ENCODE measurements at places on chromosomes 2 and 18.

DNA sequence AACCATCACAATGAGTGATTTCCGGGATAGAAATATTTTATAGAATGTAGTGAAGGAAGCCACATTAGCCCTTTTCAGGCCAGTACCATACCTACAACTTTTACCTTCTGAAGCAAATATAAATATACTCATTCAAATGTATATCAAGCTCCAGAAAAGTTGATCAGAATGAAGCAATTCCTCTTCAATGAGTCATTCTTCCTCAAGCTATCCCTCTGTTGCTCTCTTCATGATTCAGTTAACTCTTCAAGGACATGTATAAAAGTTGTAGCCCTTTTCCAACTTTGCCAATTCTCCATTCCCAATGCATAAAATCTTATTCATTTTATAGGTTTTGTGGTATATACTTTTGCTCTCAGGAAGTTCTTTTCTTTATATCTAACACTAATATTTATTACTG lies 242.1 kb upstream of the RGPD4 start:
- DNase-seq, result no peak

DNA sequence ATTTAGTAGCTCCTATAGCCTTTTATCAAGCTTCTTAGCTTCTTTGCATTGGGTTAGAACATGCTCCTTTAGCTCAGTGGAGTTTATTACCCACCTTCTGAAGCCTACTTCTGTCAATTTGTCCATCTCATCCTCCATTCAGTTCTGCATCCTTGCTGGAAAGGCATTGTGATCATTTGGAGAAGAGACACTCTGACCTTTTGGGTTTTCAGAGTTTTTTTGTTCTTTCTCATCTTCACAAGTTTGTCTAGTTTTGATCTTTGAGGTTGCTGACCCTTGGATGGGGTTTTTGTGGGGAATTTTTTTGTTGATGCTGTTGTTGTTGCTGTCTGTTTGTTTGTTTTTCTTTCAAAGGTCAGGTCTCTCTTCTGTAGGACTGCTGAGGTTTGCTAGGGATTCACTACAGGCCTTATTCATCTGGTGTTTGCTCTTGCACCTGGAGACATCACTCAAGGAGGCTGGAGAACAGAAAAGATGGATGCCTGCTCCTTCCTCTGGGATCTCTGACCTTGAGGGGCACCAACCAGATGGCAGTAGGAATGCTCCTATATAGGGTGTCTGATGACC lies 13.9 kb upstream of the TANK start:
- DNase-seq, result no peak

GRCh38 chr18:12255626-12256026 lies 1.5 kb downstream of the CIDEA start:
- no peak for DNase-seq

GRCh38 chr2:237774811-237775553 lies 23.6 kb upstream of the RBM44 start:
- DNase-seq, result peak; percentile 62

DNA sequence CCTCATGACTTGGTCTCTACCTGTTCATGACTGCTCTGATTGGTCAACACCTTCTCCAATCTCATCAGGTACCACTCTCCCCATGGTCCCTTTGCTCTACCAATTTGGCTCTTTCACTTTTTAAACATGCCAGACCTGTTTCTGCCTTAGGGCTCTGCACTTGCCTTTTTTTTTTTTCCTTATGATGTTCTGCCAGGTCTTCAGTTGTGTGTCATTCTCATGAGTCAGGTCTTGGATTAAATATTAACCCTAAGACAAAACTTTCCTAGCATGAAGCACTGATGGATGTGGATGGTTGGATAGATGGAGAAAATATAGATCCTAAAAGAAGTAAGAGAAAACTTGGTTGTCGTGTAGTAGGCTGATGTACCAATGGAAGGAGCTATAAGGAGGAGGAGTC lies 219.3 kb downstream of the TTC32 start:
- no peak for DNase-seq

DNA sequence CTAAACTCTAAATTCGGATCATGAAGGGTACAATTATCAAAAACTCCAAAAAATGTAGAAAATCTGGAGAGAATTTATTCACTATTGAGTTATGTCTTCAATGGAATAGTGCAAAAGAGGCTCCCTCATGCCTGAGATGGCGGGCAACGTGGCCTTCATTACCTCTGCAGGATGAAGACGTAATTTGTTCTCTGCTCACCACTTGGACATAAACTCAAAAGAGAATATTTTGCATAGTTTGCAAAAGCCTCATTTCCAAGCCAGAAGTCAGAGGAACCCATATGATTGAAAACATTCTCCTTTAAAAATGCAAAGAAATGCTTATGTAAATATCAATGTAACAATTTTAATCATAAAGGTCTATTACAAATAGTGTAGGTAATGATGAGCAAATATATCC lies 58.7 kb downstream of the SLC25A12 start:
- no peak for DNase-seq

GRCh38 chr2:225742487-225742886 lies 343.0 kb downstream of the NYAP2 start:
- DNase-seq, result no peak

GRCh38 chr2:11858883-11859282 lies 112.5 kb downstream of the LPIN1 start:
- no peak for DNase-seq

DNA sequence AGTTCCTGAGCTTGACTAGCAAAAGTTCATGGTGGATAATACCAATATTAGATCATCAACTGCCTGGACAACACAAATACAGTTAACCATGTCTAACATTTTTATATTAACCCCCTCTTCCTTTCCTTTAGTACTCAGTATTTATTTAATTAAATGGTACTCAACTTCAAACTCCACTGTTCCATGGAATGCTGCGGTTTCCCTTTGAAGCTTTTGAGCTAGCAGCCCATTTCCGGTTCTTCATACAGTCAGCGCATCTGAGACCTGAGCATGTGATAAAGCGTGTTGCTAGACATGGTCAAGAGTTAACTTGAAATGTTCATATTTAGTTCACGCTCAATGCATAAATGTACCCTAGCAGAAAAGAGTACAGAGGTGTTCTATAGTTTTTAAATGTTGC lies 278.4 kb downstream of the ALPK2 start:
- no peak for DNase-seq

DNA sequence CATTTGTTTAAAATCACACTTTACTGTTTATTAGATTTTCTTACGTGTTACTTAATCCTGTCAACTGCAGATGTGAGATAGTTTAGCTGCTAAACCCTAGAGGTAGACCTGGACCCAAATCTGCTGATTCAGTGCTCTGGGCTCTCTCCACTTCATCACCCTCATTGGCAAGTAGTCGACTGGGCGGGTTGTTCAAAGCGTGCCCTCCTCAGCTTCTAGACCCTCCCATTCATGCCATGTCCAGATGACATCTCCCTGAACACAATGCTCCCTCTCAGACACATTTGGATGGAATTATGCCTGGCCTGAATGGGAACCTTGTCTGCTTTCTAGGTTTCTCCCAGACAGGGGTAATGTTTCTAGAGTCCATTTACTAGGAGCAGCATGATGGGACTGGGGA lies 43.7 kb downstream of the RPIA start:
- DNase-seq, result no peak

GRCh38 chr2:178629463-178629862 lies 149.2 kb downstream of the PLEKHA3 start:
- DNase-seq, result no peak

GRCh38 chr2:101367508-101367907 lies 19.8 kb downstream of the CREG2 start:
- no peak for DNase-seq

DNA sequence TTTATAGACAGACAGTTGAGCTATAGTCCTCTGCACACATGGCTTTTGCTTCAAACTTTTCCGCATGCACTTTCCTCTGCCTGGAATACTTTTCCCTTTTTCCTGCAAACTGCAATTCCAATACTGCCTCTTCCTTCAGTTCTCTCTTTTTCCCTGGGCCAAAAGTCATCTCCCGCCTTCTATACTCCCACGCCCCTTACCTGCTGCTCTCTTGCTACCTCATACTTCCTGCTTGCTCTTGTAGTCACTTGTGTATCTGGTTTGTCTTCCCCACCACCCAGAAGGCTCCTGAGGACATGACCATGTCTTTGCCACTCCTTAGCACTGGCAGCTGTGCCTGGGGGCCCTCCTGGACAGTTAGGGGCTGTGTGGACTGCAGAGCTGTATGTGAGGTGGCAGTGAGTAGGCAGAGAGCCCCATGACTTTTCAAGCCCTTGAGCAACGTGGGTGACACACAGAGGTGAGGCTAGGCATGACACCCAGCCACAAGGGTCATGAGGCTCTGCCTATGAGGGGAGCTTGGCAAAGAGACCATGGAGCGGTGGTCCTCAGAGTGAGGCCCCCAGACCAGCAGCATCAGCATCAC lies 23.2 kb downstream of the SPEG start:
- peak; percentile 25 for DNase-seq

DNA sequence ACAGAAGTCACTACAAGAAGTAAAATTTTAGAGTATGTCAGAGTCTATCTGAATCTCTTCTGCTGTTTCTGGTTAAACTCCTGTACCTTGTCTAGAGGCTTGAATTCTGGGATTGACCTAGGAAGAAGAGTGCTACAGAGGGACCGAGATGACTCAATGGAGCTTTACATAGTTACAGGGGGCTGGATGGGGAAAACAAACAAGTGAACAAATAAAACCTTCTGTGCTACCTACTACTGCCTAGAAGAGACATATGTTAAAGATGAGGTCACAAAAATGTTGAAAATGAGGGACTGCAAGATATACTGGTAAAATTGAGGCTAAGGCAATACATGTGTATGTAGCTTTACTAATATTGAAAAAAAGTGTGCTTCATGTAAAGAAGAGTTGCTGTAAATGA lies 265.4 kb upstream of the TFPI start:
- DNase-seq, result no peak

- no peak for DNase-seq
Measured at GRCh38 chr18:7004009-7004408, 113.6 kb downstream of the LAMA1 start.

- no peak for DNase-seq
Measured at GRCh38 chr2:66024391-66024790, 410.5 kb upstream of the MEIS1 start.

DNA sequence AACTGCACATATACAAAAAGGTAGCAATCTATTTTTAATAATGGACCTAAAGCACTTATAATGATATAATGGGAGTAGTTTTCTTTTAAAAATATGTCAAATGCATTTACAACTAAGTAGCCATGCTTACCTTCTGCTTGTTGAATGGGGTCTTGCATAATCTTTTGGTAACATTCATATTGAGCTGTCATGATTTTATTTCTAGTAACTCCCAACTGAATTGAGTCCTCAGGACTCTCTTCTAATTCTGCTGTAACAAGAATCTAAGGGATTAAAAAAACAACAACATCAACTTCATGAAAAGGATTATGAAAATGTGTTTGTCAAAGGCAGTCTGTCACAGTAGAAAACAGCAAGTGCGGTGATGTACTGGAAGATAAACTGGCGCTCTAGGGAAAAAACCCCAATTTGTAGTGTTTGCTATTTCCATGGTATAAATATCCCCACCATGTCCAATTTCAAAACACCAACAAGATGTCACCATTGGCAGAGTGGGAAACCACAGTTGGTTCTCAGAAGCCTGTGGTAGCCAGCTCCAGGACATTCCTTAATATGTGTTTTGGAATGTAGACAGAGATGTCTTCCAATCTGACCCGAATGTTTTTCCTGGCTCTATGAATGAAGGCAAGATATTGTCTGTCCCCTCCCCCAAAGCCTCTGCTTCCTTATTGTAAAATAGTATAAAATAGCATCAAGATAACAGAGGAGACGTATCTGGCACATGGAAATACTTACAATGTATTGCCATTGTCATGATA lies 64.8 kb downstream of the CALCRL start:
- no peak for DNase-seq

GRCh38 chr2:102000813-102001766 lies 9.3 kb downstream of the IL1R2 start:
- peak; percentile 48 for DNase-seq

DNA sequence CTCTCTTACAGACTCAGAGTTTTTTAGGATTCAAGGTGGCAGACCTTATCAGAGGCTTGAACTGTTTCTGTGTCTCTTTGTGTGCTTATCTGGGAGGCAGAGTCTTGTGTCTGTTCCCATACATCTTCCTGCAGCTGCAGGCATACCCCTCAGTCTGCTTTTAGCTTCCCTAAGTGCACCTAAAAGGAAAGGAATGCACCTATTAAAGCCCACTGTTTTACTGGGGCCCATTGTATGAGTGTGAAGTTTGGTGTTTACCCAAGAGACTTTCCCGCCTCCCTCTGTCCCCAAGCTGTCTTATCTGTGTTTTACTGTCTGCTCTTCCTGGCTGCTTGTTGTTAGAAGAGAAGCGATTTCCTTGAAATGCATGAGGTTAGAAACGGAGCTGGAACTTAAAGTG lies 1757.3 kb upstream of the PIK3C3 start:
- DNase-seq, result no peak

- DNase-seq, result no peak
Measured at GRCh38 chr2:17894556-17894955, 16.1 kb downstream of the KCNS3 start.

- DNase-seq, result no peak
Measured at GRCh38 chr18:37565101-37565976, at the start of gene CELF4. Gene CELF4 (minus strand): TSS chr18:37565798.

DNA sequence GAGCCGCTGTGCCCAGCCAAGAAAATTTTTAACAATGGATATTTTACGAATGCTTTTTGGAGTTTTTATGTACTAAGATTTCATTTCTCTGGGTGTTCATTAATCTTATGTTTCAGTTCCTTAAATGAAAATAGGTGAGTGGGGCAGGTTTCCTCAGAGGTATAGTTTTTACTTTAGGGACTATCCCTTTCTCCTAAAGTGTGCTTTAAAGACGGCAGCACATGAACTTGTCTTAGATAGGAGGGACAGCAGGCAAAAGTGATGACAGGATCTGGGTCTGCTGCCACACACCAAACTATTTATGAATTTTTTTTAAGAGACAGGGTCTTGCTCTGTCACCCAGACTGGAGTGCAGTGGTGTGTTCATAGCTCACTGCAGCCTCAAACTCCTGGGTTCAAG lies 8.0 kb upstream of the REL start:
- no peak for DNase-seq

DNA sequence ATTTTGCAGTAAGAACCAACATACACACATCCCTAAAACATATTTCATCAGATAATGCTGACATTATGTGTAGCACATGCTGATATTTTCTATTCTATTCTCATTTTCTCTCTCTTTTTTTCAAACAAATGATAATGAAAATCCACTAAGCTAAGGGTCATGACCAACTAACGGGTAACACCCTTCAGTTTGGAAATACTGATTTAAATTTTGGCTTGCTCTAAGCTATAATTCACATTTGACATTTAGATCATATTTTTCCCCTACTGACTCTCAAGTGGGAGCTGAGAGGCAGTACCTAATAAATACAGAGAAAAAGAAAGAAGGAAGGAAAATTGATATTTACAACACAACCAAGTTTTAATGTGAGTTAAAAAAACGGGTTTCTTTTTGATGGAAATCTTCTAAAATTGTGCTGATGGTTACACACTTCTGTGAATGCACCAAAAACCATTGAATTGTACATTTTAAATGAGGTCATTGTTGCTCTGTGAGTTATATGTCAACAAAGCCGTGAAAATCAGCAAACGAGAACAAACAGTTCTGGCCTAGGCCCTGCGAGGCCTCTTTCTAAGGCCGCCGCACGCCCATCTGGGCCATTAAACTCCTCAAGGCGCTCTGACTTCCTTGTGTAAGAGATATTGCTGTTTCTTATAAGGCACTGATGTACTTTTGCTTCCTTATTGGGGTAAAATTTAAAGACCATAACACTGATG lies 124.2 kb downstream of the GALR1 start:
- no peak for DNase-seq

- DNase-seq, result no peak
Measured at GRCh38 chr2:157620956-157621355, 7.7 kb downstream of the ACVR1C start.

Data from stimulated activated CD4-positive, alpha-beta T cell treated with anti-CD3 and anti-CD28 coated beads, Interleukin-15, amount 100 ng/mL, for 24 hours (primary cell).